ENCODE measurements at places on chromosomes 4 and X.

DNA sequence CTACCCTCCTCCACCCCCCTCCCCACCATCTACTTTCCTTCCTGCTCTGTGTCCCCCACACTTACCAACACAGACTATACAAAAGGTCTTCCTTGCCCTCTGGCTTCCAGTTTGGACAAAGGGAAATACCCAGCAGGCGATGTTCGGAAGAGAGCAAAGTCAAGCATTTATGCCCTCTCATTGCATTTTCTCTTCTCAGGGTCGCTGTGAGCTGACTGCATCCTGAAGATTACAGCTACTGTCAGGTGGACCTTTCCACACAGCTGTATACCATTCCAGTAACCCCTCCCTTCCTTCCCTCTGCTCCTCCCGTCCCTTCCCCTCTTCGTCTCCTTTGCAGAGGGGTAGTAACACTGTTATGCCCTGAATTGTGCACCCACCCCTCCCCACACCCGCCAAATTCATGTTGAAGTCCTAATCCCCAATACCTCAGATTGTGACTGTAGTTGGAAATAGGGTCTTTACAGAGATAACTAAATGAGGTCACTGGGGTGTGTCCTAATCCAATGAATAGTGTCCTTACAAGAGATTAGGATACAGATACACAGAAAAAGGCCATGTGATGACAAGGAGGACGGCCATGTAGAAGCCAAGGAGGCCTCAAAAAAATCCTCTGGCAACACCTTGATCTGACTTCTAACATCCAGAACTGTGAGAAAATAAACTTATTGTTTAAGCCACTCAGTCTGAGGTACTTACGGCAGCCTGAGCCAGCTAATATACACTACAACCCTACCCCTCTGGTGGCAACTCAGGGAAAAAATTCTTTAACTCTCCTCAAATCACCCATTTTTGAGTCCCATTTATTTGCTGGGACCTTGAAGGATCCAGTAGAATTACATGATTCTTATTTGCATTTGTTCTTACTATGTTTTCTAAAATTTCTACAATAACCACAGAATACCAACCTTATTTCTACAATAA lies 11.7 kb downstream of the MORF4L2 start:
- DNase-seq = no peak

- no peak for DNase-seq
These were observed 3.8 kb upstream of the CENPC start for GRCh38 chr4:67549123-67549522.

GRCh38 chrX:104166735-104167436 lies 633 bp downstream of the FAM199X start:
- DNase-seq = no peak

DNA sequence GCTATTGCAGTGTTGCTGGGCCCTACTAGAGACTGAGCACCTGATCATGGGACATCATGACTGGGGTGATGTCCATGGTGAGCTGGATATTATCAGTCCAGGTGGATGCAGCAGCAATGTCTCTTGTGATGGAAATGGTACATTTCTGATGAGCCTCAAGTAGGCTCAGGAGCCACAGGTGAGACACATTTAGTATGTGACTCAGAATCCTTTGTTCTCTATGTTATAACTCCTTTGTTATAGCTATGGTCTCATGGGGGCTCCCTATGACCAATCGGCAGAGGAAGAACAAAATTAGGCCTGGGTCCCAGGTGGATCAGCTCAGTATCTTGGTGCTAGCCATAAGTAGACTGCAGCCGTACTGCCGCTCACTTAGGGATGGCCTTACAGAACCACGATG lies 107.9 kb upstream of the FAT1 start:
- DNase-seq = no peak

DNA sequence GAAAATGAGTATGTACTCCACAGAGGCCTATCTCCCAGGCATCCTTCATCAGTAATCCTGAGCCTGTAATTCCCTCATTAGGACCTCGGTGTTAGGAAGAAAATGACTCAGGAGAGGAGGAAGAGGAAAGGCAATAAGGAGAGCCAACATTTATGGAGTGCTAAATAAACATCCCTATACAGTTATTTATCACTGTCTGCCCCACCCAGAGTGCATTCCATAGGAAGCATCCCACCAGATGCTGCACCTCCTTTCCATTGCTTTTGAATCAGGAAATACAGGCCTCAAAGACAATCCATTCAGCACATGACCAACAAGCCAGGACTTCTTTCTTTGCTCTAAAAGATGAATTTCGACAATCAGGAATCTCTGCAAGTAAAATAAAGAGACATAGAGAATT lies 47.6 kb downstream of the USP38 start:
- DNase-seq = no peak

- no peak for DNase-seq
These were observed 16.4 kb downstream of the DDX3X start for GRCh38 chrX:41350150-41350975.

- peak; percentile 4 for DNase-seq
These were observed 30.7 kb downstream of the HMX1 start for GRCh38 chr4:8840816-8841455.

DNA sequence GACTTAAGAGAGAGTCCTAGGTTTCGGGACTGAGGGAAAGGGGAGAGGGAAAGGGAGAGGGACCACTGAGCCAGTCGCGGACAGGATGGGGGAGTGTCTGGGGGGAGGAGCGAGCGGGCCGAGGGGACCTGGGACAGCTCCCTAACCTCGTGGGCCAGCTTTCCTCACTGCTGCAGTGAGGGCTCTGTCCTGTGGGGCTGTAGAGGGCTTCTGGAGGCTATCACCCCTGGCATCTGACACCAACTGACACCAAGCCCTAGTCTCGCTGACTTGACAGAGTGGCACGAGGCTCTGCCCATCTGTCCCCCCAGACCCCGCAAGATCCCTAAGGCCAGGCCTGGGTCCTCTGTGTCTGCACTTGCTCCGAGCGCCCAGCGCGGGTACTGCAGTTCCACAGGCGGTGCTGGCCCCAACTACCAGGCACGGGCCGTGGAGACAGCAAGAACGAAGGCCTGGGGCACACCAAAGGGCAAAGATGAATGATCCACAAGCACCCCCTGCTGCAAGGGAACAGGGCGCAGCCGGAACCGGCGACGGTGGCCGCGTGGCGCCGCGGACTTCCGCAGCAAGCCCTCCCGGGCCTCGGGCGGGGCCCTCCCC lies 465 bp downstream of the HAUS7 start:
- peak; percentile 51 for DNase-seq

DNA sequence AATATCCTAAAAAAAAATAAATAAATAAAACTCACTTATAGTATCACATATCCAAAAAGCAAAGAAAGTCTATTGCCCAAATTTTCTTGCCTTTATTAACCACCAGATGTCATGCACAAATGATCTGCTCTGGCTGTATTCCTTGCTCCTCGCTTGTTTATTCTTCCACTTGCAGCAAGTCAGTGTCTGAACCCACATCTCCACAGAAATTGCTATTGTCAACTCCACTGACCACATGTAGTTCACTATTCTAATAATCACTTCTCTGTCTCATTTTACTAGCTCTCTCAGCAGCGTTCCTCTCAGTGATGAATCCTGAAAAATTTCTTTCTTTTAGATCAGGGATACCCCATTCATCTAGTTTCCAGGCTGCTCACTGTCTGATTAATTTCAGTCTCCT lies 29.3 kb upstream of the CXXC4 start:
- no peak for DNase-seq

DNA sequence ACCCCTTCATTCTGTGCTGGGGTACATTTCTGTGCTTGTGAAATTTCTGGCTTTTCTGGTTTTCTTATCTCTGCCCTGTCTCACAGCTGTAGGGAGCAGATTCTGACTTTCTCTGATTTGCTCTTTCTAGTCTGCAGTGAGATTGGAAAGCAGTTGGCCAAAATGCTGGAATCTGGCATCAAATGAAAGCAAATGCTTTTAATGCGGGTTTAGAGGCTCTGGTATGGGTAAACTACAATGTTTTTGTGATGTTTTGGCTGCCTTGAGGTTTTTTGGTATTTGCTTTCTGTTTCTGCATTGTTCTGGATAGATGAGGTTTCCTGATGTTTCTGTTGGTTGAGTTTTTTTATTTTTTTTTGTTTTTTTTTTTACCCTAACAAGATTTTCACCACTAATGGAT lies 23.8 kb downstream of the SMIM20 start:
- no peak for DNase-seq

DNA sequence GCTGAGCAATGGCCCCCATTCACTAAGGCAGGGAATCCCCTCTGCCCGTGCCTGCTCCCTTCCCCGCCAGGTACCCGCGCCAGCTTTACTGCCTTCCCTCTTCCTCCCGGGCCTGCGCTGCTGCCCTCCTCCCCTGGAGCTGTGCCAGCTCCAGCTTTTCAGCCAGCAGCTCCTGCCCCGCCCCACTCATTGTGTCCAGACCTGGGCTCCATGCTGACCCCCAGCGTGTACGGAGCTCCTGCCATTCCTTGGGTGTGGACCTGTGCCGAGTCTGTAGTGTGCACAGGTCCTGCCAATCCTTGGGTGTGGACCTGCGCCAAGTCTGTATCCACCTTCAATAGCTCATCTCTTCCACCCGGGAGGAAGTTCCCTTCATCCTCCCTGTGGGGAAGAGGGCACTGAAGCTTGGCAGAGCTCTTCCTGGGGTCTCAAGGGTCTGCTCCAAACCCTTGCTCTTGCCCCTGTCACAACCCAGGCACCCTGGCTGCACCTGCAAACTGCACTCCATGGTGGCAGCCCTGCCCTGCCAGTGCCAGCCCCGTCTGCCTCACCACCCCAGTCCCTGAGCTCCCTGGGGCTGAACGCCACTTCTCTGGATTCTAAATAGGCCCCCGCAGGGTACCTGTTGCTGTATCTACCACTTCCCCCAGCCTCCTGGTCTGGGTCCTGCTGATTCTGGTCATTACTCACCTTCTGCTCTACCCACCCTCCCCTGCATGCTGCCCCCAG lies 63.9 kb downstream of the TRMT44 start:
- no peak for DNase-seq

DNA sequence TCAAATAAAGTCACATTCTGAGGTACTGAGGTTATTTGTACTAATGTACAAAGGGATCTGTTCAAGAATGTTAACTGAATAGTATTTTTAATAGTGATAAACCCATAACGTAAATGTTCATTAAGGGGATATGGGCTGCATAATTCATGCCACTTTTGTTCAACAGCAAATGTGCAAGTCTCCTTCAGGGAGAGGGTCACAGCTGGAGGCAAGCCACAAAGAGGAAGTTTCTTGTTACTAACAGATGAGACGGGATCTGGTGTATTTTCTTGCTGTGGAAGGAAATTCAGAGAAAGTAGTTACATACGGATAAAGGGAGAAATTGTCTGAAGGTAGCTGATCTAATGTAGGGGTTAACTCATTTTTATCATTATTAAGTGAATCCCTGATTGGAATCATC lies 10.0 kb downstream of the ZFP42 start:
- DNase-seq = no peak

DNA sequence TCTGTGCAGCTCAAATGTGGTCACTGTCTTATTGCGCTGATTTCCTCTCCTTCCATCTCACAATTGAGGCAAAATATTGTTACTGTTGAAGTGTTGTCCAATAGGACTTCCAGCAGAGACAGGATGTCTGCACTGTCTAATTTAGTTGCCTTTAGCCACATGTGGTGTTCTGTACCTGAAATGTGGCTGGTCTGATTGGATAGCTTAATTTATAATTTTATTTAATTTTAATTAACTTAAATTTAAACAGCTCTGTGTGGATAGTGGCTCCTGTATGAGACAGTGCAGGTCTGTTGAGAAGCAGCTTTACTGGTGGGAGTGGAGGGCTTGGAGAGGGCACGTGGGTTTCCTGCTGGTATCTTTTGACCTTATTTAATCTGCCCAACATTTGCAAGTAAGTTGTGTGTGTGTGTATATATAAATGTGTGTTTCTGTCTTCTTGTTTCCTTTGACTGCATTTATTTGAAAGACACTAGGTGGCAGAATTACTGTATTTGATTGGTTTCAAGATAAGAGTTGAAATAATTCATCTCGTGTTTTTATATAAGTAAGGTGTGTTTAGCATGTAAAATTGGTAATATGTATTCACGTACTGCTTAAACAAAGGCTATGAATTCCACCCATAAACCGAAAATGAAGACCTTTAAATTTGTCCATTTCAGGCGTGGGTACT lies 55.3 kb upstream of the MSANTD1 start:
- DNase-seq = no peak

DNA sequence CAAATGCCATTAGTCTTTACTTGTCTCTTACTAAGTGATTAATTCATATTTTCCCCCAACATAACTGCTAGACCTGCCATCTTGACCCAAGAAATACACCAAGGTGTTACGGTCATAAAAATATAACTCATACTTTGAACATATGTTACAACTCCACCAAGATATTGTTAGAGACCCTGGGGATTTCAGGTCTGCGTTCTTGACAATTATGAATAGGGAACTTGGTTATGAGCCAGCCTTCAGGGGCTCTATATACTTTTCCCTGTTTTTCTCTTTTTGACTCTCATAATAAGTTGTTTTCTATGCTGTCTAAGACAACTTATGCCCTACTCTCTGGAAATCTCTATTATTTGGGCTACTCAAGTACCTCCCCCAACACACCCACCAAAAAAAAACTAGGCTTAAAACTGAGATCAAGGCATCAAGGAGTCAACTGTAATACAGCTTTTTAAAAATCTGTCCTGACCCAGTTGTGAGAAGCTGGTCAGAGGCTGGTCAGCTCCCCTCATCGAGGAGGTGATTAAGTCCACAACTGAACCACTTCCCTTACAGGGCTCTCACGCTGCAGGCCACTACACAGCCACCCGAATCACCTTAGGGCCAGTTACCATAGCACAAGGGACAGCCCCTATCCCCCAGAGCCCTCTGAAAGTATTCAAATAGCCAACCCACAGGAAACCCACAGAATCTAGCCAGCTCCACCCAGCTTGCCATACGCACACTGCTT lies 10.5 kb upstream of the TLR3 start:
- DNase-seq = no peak

- no peak for DNase-seq
These were observed 7.4 kb downstream of the MSL3 start for GRCh38 chrX:11765449-11765848.

DNA sequence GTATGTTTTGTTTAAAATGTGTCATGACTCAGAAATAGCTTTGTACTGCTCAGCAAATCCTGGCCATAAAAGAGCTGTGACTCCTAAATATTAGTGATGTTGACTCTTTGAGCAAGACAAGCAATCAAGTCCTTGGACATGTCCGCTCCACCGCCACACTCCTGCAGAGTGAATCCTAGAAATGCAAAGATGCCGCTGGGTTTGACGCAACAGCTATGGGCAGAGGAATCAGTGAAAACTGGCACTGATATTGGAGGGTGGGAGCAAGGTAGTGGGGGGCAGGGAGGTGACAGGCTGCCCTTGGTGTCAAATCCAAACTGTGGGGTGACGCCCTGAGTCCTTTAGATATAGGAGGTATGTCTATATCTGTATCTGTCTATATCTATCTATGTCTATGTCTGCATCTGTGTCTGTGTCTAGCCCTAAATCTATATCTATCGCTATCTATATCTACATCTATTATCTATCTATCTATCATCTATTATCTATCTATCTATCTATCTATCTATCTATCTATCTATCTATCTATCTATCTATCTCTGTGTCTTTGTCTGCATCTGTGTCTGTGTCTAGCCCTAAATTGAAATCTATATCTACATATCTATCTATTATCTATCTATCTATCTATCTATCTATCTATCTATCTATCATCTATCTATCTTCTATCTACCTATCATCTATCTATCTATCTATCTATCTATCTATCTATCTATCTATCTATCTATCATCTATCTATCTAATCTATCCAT lies 129.7 kb downstream of the CPE start:
- DNase-seq = no peak

GRCh38 chr4:164109503-164109902 lies 615.0 kb downstream of the TMA16 start:
- DNase-seq = no peak
